ENCODE measurements at places on chromosomes 4 and X.

GRCh38 chr4:84495118-84495793, 3.8 kb downstream of the NKX6-1 start:
- DNase-seq: no peak

- DNase-seq: no peak
These were observed 21.4 kb upstream of the PLCXD1 start for GRCh38 chrX:259692-260355.

DNA sequence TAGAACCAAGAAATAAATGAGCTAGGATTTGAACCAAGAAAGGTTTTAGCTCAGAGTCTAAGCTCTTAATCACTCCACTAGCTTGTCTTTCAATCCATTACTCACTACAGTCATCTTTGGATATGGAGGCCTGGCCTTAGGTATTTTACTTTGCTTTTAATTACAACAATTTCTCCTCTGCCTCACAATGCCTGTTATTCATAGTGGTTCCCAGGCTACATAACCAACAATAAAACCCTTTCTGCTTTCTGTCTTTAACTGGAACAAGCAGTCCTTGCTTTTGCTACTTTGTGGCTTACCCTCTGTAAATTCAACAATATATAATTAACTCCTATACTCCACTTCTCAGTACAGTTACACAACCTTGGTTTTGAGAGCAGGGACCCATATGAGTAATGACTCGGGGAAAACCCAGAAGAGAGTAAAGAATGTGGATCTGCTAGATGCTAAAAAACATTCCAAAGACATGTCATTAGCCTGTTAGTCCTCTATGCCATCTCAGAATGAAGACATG, 94.7 kb upstream of the NAP1L5 start:
- peak; percentile 36 for DNase-seq

DNA sequence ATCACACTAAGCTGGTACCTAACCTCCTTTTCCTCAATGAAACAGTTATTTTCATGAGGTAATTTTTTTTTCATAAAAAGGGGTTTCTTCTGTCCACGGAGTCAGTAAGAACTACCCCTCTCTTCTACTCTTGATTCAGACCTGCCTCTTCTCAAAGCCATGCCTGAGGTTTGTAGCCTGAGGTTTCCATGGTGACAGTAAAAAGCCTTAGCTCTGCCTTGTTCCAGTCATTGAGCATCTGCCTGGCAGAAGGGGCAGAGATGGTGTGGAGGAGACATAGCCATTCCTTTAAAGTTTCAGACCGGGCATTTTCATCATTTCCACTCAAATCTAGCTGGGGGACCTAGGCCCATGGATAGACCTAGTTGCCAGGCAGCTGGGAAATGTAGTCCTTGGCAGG, 135.5 kb downstream of the REPS2 start:
- DNase-seq: no peak

DNA sequence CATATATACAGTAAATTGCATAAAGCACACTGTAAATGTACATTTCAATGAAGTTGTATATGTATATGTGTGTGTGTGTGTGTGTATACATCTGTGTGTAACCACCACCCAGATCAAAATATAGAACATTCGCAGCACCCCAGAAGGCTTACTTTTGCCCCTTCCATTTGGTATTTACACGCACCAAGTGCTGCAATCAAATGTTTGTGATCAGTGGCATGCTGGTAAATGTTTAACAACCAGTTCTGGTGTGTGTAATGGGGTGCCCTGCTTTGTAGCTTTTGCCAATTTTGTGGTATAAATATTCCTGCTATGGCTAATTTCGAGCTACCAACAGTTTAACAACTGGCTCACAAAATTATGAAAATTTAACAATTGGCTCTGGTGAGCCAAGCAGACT, 101.3 kb downstream of the RTL5 start:
- no peak for DNase-seq

DNA sequence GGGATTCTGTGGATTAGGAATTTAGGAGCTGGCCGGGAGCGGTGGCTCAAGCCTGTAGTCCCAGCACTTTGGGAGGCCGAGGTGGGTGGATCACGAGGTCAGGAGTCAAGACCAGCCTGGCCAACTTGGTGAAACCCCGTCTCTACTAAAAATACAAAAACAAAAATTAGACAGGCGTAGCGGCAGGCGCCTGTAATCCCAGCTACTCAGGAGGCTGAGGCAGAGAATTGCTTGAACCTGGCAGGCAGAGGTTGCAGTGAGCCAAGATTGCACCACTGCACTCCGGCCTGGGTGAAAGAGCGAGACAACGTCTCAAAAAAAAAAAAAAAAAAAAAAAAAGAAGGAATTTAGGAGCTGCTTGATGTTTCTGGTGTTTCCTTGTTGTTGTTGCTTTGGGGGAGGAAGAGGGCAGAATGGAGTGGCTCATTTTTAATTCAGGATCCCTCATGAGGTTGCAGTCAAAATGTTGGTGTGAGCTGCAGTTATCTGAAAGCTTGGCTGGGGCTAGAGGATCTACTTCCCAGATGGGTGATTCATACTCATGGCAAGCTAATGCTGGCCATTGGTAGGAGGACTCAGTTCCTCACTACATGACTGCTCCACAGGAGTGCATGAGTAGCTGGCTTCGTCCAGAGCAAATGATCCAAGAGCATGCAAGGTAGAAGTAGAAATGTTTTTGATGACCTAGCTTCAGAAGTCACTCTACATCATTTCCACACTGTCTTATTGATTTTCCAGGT, 26.5 kb upstream of the JADE1 start:
- no peak for DNase-seq

DNA sequence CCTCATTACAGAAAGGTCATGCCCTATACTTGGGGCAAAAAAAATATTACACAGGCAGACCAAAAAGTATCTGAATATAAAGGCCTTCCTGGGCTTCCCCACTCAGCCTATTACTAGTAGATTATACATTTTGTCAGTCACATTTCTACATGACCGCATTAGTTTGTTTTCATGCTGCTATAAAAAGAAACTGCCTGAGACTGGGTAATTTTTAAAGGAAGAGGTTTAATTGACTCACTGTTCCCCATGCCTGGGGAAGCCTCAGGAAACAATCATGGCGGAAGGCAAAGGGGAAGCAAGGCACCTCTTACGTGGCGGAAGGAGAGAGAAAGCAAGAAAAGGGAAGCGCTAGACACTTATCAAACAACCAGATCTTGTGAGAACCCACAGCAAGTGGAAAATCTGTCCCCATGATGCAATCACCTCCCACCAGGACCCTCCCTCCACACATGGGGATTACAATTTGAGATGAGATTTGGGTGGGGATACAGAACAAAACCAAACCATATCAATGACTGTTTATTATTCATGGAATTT, 1312.0 kb downstream of the PCDH7 start:
- no peak for DNase-seq

DNA sequence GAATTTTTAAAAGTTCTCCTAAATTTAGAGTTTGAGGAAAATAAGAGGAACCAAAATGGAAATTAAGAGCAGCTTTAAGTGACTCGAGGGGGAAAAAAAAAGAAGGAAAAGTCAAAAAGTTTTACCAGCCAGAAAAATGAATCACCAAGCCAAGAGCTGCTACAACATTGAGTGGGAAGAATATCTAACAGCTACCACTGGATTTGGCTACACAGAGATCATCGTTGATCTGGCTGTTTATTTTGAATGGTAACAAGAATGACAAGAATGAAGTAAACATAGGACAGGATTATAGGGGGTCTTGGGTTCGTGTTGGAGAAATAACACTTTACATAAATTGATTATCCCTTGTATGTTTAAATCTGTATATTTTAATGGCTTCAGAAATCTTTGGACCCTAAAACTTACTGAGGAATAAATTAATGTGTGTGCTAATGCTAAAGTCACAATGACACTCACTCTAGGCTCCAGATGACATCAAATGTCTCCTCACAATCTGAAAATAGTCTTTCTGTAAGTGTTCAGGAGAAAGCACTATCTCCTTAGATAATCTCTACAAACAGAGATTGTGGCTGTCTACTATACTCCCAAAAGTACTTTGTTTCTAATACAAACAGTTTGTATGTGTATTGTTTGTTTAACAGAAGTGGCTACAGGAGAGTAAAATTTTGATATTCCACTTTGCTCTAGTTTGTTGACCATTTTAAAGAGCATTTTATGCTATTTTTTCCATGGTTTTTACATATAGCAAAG, 3.1 kb upstream of the CSN3 start:
- no peak for DNase-seq

DNA sequence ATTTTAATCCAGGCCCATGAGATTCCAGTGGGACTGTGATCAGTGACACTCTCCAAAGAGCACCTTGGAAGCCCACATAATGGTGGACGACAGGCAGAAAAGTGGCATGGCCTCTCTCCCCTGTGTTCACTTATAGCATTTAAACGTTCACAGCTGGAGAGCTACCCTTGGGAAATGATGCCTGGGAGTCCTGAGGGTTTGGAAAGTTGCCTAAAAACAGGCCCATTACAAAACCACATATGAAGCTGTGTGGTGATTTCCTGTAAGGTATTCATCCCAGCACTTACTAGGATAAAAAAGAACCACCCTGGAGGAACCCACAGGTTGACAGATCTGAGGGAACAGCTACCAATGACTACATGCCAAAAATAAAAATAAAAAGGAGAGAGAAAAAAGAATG, 193.2 kb downstream of the RASL11B start:
- DNase-seq: peak; percentile 59

DNA sequence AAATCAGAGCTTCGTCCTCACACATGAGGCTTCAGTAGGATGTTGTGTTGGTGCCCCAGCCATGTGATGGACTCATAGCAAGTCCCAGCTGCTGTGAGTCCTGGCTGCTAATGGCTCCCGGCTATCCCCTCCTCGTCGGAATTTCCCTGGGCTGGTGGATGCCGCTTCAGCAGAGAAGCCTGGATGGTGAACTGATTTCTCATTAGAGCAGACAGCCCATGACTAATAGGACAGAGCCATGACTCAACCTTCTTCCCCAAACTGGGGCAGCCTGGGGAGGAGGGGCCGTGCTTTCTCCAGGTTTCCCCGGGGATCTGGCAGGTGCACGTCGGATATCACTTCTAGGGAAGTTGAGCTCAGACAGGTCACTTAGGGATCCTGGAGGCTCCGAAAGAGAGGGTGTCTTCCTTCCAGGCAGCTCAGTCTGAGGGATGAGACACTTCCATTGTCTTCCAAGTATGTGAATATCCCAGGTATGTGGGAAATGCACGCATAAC, 112.7 kb downstream of the ASMT start:
- no peak for DNase-seq

GRCh38 chr4:6248394-6248793, 21.3 kb upstream of the WFS1 start:
- no peak for DNase-seq

DNA sequence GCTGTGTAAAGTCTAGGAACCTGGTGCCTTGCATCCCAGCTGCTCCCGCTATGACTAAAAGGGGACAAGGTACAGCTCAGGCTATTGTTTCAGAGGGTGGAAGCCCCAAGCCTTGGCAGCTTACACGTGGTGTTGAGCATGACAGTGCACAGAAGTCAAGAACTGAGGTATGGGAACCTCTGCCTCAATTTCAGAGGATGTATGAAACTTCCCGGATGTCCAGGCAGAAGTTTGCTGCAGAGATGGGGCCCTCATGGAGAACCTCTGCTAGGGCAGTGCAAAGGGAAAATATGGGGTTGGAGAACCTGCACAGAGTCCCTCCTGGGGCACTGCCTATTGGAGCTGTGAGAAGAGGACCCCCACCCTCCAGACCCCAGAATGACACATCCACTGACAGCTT, 76.6 kb downstream of the DDX60 start:
- no peak for DNase-seq

DNA sequence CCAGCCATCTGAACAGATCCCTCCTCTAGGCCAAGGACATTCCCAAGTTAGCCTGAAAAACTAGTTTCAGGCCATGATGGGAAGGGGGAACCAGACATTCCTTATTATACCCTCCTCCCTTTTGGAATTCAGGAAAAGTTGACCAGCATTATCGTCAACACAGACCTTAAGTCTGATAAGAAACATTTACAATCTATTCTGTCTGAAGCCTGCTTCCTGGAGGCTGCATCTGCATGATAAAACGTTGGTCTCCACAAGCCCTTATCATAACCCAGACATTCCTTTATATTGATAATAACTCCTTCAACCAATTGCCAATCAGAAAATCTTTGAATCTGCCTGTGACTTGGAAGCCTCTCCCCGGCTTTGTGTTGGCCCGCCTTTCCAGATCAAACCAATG, 44.3 kb downstream of the EFHC2 start:
- no peak for DNase-seq

GRCh38 chr4:124183926-124184325, 528.6 kb downstream of the ANKRD50 start:
- no peak for DNase-seq

DNA sequence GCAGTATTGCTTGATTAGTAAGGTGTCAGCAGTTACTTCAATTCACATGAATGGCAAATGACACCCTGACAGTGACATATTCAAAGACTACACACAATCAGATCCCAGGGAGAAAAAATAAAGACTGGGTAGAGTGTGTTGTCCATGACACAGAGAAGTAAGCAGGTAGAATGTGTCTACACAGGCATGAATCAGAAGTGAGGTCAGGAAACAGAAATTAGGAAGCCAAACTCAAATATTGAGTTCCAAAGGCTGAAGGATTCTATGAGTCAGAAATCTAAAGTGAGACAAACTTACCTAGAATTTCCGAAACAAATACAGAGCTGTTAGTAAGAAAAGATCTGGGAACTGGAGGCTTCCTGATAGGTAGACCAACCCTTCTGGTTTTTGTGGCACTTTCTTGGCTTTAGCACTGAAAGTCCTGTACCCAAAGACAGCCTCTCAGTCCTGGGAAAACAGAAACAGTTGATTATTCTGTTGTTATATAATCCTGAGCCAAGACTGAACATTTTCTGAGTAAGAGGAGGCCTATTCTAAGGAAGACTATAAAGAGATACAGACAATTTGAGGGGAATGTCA, 24.3 kb upstream of the GLRA2 start:
- DNase-seq: no peak

GRCh38 chrX:105307762-105308161, 87.3 kb upstream of the TEX13A start:
- no peak for DNase-seq

DNA sequence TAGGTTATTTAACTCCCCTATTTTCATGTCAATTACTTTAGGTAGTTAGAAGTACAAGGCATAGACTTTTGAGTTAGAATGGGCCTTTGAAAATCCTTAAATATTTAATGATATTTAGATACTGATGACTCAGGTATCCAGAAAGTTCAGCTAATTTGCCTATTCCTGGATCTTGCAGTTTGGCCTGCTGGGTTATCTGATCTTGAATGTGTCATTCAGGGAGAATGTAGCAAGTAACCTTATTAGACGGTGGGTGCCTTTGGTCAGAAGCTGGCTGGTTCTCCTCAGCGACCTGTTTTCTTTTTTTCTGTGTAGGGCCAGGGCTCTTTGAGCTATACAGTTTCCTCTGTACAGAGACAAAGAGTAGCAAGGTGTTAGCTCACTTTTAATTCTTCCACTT, 42.0 kb downstream of the MTM1 start:
- DNase-seq: no peak

GRCh38 chr4:152640058-152640921, 39.5 kb downstream of the TMEM154 start:
- no peak for DNase-seq
